ENCODE measurements at places on chromosomes 16 and 17.

- no peak for DNase-seq
These were observed 39.2 kb upstream of the MAF start for GRCh38 chr16:79639576-79640311.

DNA sequence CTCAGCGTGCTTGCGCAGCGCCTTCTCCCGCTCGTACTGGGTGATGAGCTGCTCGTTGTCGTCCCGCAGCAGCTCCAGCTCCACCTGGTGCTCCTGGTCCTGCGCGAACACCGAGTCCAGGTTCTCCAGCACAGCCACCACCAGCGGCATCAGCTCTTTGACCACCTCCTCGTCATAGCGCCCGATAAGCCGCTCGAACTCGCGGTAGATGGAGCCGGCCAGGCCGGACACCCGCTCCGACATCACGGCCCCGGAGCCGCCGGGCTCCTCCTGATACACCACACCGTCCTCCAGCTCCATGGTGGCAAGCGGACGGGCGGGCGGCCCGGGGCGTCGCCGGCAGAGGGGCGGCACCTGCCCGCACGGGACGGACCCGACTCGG, 320 bp downstream of the SPAG9 start:
- no peak for DNase-seq

DNA sequence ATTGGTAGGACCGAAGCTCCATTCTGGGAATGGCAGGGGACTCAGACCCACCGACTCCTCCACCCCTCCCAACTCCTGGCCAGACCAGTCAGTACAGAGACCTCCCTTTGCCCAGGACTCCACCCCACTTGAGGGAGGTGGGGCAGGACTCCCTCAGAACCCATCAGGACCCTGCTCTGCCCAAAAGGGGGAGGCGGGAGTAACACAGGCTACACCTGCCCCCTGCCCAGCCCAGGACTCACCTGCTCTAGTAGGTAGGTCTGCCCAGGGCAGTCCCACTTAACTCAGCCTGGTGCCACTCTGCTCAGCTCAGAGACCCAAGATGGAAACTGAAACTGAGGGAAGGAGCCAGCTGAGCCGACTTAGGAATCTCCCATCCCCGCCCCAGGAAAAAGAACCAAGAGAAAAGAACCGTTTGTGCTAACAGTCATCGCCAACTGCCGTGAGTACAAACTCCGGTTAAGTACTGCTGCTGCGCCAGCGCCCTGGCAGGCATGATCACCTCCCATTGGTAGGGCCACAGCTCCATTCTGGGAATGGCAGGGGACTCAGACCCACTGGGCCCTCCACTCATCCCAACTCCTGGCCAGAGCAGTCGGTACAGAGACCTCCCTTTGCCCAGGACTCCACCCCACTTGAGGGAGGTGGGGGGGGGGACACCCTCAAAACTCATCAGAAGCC, 503 bp downstream of the DHX58 start:
- no peak for DNase-seq

DNA sequence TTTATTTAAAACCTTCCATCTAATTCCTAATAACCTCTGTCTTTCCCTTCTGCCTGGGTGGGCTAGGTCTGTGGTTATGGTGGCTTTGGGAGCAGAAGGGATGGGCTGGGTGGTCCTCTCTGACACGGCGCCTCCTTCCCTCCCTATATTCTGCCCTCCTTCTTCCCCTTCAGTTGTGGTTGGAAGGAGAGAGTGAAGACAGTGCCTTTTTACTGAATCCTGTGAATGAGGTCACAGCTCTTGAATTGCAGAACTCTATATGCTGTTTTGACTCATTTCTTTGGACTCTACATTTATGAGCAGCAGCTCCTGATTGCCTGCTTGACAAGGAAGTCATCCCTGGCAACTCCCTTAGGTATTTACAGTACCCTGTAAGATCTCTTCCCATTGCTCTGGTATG, 256.0 kb upstream of the ELAC2 start:
- no peak for DNase-seq

DNA sequence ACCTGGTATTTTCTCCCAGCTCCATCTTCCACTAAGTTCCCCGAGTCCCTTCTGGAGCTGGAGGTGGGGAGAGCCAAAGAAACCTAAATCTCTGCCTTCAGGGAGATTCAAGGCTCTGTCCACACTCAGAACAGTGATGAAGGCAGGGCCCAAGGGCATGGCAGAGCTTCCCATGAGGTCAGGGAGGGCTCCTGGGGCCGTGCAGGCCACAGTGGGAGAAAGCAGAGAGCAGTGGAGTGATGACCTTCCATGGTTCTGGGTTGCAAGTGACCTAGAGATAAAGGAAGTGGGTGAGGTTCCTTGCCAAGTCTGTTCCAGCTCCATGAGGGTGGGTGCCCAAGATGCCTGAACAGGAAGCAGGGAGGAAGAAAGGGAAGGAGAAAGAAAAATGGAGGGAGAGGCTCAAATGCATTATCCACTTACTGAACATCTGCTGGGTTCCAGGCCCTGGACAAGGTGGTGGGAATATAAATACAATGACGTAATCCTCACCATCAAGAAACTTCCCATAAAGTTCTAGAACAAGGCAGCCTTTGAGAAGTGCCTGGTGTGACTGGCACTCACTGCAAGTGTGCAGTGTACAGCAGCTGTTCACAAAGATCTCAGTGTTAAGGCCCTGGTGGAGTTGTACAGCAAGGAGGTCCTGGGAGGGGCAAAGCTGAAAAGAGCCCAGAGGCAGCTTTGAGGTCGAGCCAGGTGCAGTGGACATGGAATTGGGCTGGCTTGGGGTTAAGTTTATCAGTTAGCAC, 13.3 kb downstream of the TBKBP1 start:
- no peak for DNase-seq

- DNase-seq: no peak
These were observed 22.5 kb downstream of the EIF4A3 start for GRCh38 chr17:80124351-80124981.

GRCh38 chr17:42527932-42528331, 8.1 kb upstream of the NAGLU start:
- DNase-seq: no peak

DNA sequence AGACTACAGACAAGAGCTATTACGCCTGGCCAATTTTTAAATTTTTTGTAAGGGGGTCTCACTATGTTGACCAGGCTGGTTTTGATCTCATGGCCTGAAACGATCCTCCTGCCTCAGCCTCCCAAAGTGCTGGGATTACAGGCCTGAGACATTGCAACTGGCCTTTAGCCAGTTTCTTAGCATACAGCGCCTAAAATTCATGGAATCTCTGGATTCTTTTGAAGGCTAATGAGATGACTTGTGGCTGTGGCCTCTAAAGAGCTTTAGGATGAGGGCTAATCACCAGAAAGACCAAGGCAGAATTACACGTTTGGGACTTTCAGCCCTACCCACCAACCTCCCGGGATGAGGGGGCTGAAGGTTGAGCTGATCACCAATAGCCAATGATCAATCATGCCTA, 34.6 kb downstream of the AKAP10 start:
- no peak for DNase-seq

GRCh38 chr17:28563475-28563874, 7.8 kb downstream of the PIGS start:
- no peak for DNase-seq

DNA sequence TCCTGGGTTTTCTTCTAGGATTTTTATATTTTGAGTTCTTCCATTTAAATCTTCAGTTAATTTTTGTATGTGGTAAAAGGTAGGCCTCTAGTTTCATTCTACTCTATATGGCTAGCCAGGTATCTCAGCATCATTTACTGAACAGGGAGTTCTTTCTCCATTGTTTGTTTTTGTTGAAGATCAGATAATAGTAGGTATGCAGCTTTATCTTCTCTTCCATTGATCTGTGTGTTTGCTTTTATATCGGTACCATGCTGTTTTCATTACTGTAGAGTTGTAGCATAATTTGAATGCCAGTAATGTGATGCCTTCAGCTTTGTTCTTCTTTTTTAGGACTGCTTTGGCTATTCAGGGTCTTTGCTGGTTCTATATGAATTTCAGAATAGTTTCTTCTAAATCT, 77.3 kb downstream of the USP22 start:
- DNase-seq: no peak

GRCh38 chr17:63834431-63835166, 7.1 kb upstream of the FTSJ3 start:
- DNase-seq: peak; percentile 67

DNA sequence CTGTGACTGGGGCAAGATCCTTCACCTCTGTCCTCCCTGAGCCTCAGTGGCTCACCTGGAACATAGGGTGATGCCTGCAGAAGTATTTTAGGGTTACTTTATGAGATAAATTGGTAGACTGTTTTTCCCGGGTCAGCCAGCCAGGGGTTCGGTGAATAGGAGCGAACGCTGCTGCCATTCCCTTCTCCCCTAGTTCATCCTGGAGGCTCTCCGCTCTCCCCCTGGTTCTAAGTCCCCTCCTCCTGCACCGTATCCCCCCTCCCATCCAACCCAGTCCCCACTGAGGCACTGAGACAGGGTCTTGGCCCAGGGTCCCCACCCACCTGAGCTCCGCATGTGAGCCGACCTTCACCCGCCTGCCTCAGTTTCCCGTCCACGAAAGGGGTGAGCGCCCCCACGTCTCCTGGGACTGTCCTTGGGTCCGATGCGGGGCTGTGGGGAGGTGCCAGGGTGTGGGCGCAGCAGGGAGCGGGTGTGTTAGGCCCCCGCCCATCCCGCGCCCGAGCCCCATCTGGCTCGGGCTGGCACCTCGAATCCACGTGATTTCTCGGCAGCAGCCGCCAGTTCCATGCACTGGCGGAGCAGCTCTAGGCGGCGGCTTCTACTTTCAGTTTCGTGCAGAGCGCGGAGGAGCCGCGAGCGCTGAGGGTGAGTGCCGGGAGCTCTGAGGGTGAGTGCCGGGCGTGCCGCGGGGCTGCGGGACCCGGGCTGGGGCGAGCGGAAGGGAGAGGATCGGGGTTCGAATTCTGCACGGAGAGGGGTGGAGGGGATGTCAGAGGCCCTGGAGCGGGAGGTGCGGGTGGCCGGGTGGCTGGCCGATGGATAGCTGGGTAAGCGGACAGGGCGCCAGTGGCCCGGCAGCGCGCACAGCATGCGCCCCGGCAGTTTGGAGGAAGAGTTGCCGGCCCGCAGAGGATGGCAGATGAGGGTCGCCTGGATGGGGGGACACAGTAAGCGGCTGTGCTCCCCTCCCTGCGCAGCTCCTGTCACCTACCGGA, at the start of gene NLRC5:
Gene NLRC5 (plus strand): TSS at position 610 of the 998 bp plus-strand sequence. CDS start 31,156 bp downstream, outside the sequence.
- peak; percentile 91 for DNase-seq

- no peak for DNase-seq
These were observed 621.8 kb upstream of the ZFHX3 start for GRCh38 chr16:73669535-73670274.

DNA sequence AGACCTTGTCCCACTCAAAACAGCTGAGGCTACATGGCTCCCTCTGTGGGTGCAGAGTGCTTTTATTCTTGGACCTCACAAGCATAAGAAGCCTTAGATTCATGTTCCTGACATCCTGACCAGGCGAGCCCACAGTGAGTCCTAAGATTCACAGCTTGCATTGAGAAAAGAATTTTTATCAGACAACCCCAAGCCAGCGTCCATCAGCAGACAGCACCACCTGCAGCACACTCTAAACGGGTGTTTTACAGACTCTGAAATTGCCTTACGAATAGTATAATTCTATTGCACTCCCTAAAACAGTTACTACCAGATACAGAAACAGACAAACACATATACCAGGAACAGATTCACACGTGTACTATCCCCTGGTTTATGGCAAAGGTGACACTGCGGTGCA, 31.9 kb downstream of the C16orf78 start:
- no peak for DNase-seq

DNA sequence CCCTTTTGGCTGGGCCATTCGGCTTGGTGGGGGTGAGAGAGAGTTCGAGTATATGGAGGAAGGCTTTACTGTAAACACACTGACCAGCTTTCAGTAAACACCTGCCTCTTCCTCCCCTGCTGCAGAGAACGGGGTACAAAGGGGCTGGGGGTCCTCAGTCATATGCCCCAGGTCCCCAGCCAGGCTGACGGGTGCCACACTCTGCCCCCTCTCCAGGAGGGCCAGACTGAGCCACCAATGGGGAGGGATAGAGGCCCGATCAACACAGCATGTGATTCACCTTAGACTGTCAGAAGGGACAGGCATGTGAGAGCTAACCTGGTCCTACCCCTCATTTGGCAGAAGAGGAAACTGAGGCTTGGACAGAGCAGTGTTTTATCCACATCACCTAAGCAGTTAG, 13.0 kb downstream of the NHERF1 start:
- no peak for DNase-seq

DNA sequence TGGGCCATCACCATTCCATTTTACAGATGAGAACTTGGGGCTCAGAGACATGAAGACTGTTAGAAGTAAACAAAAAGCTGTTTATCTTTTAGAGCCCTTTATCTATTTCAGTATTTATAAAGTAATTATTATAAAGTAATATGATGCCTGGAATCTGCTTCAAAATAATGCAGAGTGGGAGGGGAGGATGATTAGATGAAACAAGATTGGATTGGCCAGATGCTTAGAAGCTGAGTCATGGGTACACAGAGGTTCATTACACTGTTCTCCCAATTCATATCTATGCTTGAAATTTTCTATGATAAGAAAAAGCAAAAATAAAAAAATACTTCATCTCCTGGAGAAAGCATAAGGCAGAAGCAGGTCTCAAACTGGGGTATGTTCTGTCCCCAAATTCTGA, 29.4 kb downstream of the TOM1L2 start:
- DNase-seq: no peak

- no peak for DNase-seq
These were observed 9.5 kb upstream of the PPP1R27 start for GRCh38 chr17:81844327-81844851.

DNA sequence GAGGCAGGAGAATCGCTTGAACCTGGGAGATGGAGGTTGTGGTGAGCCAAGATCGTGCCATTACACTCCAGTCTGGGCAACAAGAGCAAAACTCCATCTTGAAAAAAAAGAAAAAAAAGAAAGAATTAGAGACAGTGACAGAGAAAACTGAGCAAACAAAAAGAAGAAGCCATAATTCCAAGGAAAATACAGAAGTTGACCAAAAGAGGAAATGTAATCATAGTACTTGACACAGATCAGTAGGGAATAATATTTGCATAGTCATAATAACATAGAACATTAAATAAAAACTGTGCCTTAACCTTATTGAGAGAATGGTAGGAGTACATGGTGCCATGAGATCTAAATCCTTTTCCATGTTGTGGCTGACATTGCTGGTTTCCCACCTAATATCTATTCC, 14.7 kb upstream of the USP31 start:
- DNase-seq: no peak

DNA sequence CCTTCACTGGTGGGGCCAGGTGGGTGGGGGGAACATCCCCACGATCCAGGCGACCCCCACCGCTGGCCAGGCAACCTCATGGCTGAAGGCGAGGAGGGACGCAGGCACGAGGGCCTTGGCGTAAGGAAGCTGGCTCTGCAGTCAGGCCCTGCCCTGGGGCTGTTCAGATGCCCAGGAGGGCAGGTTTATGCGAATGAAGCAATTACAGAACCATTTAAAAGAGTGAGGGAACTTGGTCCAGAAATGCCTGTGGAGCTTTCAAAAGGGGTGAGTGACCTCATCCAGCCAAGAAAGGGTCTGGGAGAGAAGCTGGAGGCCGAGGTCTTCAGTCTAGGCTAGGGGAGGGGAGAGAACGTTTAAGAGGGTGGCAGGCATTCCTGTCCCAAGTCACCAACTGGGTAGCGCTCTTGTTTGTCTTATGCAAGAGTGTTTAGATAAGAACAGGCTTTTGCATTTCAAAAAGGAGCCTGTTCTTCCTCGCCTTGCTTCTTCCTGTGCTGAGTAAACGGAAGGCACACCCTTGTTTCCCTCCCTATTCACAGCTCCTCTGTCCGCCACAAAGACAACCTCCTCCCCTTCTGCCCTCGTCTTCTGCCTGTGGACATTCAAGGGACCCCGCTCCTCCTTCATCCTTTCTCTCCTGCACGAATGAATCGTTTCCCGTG, 183.5 kb upstream of the SDK2 start:
- DNase-seq: no peak

GRCh38 chr17:57601143-57601735, 143.9 kb downstream of the CCDC182 start:
- no peak for DNase-seq

GRCh38 chr17:28712032-28712704, 480 bp upstream of the PROCA1 start:
- peak; percentile 66 for DNase-seq

Measured in stimulated activated CD4-positive, alpha-beta T cell treated with anti-CD3 and anti-CD28 coated beads, Interleukin-4, amount 100 ng/mL, for 48 hours (primary cell).